ENCODE measurements at places on chromosomes 1 and 21.

DNA sequence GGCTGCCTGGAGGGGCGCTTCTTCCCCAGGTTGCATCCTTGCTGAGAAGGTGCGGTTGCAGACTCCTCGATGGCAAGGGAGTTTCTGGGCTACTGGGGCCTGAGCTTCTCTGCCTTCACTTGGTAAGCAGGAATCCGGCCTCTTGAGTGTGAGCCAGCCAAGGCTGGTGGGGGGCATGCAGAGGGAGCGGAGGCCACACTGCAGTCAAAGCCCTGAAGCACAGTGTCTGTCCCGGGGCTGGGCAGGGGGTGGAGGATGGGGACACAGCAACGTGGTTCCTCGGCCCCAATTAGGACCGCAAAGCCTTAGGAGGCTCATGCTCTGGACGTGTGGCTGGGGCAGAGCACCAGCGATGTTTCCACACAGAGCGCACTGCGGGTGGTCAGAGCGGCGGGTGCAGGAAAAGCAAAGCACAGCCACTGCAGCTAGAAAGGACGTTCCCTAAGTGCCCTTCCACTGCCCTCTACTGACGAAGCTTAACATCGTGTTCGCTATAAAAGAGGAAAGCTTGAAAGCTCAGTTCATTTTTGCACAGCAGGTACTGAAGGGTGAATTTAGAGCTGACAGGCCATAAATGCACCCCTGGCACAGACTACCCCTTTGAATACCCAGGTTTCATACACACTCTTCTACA lies 60.7 kb upstream of the COG2 start:
- H3K27ac ChIP-seq = no peak overlapping the region
- no peak for DNase-seq
- no peaks in the 10 kb centered on the region for H3K4me1 ChIP-seq
- H3K4me3 ChIP-seq = no peak overlapping the region
- no peaks in the 10 kb centered on the region for H3K27me3 ChIP-seq
- no peaks in the 10 kb centered on the region for H3K36me3 ChIP-seq

- no peaks in the 10 kb centered on the region for H3K27me3 ChIP-seq
- no peak overlapping the region for H3K4me3 ChIP-seq
- no peaks in the 10 kb centered on the region for H3K36me3 ChIP-seq
- H3K4me1 ChIP-seq = no peaks in the 10 kb centered on the region
- H3K27ac ChIP-seq = no peak overlapping the region
Measured at GRCh38 chr1:170874671-170875070, 60.7 kb upstream of the MROH9 start.

GRCh38 chr1:19384113-19384512 lies 72.0 kb downstream of the SLC66A1 start:
- peaks cover 2% of the 10 kb centered on the region for H3K4me1 ChIP-seq
- H3K27ac ChIP-seq = peak overlapping the region; percentile 82
- no peaks in the 10 kb centered on the region for H3K36me3 ChIP-seq
- H3K27me3 ChIP-seq = no peaks in the 10 kb centered on the region
- H3K4me3 ChIP-seq = no peak overlapping the region

DNA sequence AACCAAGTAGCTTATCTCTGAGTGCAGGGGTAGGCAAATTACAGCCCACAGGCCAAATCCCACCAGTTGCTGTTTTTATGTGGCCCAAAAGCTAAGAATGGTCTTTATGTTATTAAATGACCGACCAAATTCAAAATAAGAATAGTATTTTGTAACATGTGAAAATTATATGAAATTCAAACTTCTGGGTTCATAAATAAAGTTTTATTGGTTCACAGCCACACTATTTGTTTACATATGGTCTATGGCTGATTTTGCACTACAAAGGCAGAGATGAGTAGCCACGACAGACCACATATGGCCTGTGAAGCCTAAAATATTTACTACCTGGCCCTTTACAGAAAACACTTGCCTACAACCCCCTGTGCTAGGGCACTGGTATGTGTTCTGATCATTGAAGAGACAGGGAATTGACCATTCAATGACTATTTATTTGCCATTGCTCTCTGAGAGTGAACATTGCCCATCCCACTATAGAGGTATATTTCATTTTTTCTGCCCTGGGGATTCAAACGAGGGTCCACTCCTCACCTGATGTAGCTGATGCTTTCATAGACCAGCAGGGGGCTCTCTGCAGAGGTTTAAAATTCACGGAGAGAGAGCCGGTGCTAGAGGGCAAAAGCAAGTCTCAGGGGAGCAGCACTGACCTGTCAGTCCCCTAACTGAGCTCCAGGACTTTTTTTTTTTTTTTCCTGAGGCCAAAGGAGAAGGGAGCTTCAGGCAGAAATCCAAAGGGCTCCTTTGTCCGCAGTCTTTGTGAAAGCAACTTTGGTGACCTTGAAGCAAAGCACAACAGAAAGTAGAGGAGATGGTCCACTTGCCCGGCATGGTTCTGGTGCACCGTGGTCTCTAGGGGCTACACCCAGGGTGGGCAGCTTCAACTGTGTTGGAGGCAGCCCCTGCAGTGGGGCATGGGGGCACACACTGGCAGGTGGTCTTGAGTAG lies 7.3 kb upstream of the GNL2 start:
- no peak overlapping the region for H3K27ac ChIP-seq
- H3K36me3 ChIP-seq = no peaks in the 10 kb centered on the region
- DNase-seq = no peak
- H3K4me3 ChIP-seq = no peak overlapping the region
- H3K4me1 ChIP-seq = no peaks in the 10 kb centered on the region

DNA sequence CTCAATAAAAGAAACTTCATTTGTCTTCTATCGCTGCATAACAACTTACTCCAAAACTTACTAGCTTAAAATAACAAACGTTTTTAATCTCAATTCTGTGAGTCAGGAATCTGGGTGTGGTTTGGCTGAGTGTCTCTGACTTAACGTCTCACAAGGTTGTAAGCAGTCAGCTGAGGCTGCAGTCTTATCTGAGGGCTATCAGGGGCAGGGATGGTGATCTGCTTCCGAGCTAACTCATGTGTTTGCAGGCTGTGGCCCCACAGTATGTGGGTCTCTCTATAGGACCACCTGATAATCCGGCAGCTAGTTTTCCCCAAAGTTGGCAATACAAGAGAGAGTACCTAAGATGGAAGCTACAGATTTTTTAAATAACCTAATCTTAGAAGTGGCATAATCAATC lies 234.2 kb upstream of the FGGY start:
- no peaks in the 10 kb centered on the region for H3K27me3 ChIP-seq
- no peak for DNase-seq
- H3K4me3 ChIP-seq = no peak overlapping the region
- H3K4me1 ChIP-seq = no peaks in the 10 kb centered on the region

GRCh38 chr1:230681599-230681998 lies 32.3 kb downstream of the AGT start:
- H3K27ac ChIP-seq = no peak overlapping the region
- peaks cover 14% of the 10 kb centered on the region for H3K36me3 ChIP-seq
- no peak for DNase-seq
- H3K4me3 ChIP-seq = no peak overlapping the region

DNA sequence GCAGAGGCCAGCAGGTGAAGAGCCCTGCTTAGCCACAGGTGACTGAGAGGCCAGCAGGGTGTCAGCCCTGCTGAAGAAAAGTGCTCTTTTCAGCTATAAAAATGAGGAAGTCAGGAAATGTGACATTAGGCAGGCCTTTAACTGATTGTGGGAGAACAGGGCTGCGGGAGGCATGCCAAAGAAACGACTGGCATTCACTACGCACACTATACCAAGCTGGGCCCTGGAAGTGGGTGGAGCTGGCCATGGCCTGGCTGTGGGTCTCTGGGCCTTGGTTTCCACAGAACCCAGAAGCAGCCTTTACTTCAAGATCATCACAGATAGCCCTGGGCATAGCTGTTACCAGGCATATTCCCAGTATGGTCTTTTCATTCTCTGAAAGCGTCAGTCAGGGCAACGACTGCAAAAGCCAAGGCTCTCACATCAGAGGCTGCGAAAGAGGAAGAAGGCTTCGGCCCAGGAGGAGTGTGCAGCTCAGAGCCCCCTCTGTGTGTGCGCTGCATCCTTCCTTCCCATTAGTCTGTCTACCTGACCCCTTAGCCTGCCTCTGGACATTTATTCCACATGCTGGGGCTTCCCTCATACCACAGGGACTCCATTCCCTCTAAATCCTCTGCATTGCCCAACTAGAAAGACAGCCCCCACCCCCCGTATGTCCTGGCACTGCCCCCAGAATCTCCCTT lies 14.3 kb downstream of the SLC2A1 start:
- no peak overlapping the region for H3K4me3 ChIP-seq
- DNase-seq = peak; percentile 85
- H3K36me3 ChIP-seq = no peaks in the 10 kb centered on the region
- H3K27ac ChIP-seq = peak overlapping the region; percentile 95
- no peaks in the 10 kb centered on the region for H3K27me3 ChIP-seq

DNA sequence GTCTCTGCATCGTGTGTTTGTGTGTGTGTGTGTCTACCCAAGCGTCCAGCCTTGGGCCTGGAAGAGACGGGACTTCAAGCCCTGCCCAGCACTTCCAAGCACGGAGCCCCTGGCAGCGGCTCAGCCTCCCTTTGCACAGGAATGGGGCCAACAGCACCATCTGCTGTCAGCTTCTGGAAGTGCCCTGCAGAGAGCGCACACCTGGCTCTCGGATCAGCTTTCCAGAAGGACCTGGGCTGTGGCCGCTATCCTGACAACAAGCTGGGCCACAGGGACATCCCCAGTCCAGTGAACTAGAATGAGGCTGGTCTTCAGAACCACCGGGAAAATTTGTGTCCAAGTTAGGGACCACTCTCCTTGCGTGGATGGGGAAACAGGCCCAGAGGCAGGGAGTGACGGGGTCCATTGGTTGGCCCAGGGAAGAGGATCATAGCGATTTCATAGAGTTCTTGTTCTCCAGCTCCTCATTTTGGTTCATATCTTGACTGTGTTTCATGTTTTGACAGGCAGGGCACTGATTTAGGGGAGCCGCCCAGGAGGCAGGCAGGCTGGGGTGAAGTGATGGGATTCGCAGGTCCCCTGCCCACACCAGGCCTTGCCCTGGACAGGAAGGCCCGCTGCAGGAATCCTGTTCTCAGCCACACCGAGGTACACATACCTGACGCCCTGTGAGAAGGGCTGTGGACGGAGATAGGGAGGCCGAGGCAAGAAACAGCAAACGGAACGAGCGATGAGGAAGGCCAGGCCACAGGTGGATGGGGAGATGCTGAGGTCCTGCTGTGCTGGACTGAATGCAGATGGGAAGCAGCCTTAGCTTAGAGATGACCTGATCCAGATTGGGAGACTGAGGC lies 38.4 kb downstream of the TAS1R2 start:
- H3K27me3 ChIP-seq = no peaks in the 10 kb centered on the region
- H3K4me3 ChIP-seq = no peak overlapping the region
- H3K27ac ChIP-seq = no peak overlapping the region
- H3K36me3 ChIP-seq = no peaks in the 10 kb centered on the region

GRCh38 chr1:58412071-58412580 lies 134.4 kb downstream of the OMA1 start:
- H3K27ac ChIP-seq = no peak overlapping the region
- no peak for DNase-seq
- peaks cover 2% of the 10 kb centered on the region for H3K27me3 ChIP-seq

- no peaks in the 10 kb centered on the region for H3K36me3 ChIP-seq
- no peak for DNase-seq
- H3K27me3 ChIP-seq = no peaks in the 10 kb centered on the region
- no peaks in the 10 kb centered on the region for H3K4me1 ChIP-seq
Measured at GRCh38 chr1:210695026-210695425, 366.3 kb downstream of the HHAT start.

- H3K36me3 ChIP-seq = no peaks in the 10 kb centered on the region
- no peak overlapping the region for H3K4me3 ChIP-seq
Measured at GRCh38 chr1:79089946-79090345, 83.4 kb upstream of the ADGRL4 start.

DNA sequence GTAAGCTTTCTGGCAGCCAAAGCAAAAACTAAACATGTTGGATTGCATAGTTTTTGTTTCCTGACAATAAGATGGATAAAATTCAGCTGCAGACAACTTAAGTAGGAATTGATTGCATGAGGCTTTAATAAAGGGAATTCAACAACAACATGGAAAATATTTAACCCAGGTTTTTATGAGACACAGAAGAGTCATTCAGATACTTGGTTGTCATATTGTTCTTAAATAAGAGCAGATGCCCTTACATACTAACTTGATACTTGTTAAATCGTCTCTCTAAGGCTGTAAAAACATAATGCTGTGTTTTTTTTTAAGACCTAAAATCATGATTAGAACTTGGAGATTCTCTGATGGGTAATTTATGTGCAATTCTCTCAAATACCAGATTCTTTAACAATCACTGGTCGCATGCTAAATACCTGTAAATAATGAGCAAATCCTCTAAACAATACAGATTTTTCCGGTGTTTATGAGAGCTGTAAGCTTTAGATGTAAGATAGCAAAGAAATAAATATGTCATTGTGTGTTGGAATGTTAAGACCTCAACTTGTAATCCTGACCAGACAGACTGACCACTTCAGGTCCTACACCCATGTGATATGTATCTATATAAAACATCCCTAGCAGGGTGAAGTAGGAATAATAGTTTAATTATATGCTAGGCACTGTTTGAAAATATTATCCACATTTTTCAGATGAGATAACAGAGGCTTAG lies 37.8 kb upstream of the CD34 start:
- H3K4me1 ChIP-seq = no peaks in the 10 kb centered on the region
- no peaks in the 10 kb centered on the region for H3K27me3 ChIP-seq
- no peak overlapping the region for H3K4me3 ChIP-seq
- DNase-seq = no peak
- no peak overlapping the region for H3K27ac ChIP-seq

Data from aorta (tissue), 5 donors.